ENCODE measurements at places on chromosomes 6 and 20.
A peak's percentile ranks its signal among the peaks of the same experiment; 100 is the strongest.

DNA sequence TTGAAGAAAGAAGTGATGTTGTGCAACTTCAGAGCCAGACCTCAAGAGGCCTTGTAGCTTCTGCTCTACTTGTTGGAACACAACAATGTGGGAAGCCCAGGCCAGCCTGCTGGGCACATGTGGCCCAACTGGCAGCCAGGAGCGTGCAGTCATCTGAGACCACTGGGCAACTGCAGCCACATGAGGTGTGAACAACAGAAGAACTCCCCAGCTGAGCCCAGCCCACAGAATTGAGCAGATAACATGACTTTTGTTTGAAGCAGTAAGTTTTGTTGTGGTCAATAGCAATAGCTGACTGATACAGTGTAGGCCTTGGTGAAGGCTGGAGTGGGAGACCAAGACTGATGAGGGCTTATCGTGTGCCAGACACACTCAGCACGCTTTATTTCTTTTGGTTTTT lies 8.6 kb upstream of the ADAM33 start:
- DNase-seq, result no peak

- DNase-seq, result no peak
Observed at GRCh38 chr20:48096212-48096875, 311.1 kb upstream of the SULF2 start.

- DNase-seq, result no peak
Observed at GRCh38 chr6:143607974-143608373, 69.8 kb upstream of the PHACTR2 start.

- no peak for DNase-seq
Observed at GRCh38 chr6:33719326-33719987, 8.0 kb upstream of the UQCC2 start.

GRCh38 chr6:113649880-113650609 lies 207.1 kb upstream of the MARCKS start:
- DNase-seq, result no peak

- DNase-seq, result no peak
Observed at GRCh38 chr20:7362601-7363000, 577.7 kb downstream of the HAO1 start.

GRCh38 chr6:35148167-35148741 lies 7.1 kb upstream of the TCP11 start:
- no peak for DNase-seq

GRCh38 chr6:161038229-161039031 lies 46.9 kb downstream of the MAP3K4 start:
- DNase-seq, result no peak

DNA sequence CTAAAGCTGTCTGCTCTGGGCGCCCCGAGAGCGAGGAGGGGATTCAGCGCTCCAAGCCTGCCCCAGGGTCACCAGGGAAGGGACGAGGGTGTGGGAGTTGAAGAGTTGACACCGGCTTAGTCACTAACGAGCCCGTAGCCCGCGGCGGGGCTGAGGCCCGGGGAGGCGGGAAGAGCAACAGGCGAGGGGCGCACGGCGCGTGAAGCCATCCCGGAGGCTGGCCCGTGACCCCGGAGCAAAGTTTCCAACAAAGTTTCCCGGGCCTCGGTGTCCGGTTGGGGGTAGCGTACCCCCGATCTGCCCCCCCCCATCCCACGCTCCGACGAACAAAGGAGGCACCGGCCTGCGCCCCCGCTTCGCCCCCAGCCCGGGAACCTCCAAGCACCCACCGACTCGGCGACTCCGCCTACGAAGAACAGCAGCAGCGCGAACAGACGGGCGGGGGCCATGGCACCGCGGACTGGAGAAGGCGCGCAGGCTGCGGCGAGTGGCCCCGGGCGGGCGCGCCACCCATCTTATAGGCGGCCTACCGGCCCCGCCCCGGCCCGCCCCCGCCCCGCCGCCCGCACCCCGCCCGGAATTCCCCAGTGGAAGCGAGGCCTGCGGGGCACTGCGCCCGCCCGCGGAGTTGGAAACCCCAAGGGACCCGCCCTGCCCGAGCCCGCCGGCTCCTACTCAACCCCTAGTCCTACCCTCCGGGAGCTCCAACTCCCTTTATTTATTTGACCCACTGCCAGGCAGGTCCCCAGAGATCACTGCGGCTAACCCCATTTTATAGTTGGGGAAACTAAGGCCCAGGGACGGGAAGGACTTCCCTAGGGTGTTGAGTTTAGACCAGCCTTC lies at the start of gene SDC4:
SDC4 (minus strand) TSS at position 489 of the 843 bp plus-strand sequence; CDS start at position 449, 40 bp downstream.
- peak; percentile 87 for DNase-seq

- peak; percentile 53 for DNase-seq
Observed at GRCh38 chr6:161048641-161049040, 57.1 kb downstream of the MAP3K4 start.

DNA sequence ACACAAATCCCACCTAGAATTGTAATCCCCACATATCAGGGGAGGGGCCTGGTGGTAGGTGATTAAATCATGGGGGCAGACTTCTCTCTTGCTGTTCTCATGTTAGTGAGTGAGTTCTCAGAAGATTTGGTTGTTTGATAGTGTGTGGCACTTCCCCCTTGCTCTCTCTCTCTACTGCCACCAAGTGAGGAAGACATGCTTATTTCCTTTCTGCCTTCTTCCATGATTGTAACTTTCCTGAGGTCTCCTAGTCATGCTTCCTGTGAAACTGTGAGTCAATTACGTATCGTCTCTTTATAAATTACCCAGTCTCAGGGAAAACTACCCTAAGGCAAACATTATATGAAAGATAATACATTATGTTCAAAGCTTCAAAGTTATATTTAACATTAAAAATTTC lies 1297.5 kb upstream of the CITED2 start:
- DNase-seq, result no peak

DNA sequence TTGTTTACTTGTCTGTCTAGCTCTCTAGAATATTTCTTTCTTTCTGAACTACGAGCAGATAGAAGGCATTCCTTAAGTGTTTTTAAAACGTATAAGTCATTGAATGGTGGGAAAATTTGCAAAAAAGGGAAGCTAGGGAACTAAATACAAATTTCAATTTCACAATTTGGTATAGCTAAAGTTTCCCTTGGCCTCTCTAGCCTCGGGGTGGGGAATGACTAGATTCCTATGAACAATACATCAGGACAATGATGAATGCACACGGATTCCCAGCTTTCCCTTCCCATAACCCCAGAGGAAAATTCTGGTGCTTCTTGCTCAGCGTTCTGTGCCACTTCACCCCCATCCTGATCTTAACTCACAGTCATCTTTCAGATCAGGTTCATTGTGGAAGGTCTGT lies 113.3 kb upstream of the ASF1A start:
- no peak for DNase-seq

DNA sequence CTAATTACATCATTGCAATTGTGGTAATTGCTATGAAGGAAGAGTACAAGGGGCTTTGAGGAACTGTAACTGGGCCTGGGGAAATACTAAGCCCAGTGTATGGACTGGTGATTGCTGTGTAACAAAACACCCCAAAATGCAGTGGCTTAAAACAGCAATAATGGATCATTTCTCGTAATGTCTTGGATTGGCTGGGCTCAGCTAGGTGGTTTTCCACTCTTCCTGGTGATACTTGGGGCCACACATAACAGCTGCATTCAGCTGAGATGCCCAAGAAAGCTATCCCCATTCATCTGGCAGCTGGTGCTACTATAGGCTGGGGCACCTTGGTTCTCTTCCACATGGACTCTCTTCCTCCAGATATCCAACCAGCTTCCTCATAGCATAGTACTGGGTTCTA lies 150.3 kb downstream of the EYA2 start:
- no peak for DNase-seq

DNA sequence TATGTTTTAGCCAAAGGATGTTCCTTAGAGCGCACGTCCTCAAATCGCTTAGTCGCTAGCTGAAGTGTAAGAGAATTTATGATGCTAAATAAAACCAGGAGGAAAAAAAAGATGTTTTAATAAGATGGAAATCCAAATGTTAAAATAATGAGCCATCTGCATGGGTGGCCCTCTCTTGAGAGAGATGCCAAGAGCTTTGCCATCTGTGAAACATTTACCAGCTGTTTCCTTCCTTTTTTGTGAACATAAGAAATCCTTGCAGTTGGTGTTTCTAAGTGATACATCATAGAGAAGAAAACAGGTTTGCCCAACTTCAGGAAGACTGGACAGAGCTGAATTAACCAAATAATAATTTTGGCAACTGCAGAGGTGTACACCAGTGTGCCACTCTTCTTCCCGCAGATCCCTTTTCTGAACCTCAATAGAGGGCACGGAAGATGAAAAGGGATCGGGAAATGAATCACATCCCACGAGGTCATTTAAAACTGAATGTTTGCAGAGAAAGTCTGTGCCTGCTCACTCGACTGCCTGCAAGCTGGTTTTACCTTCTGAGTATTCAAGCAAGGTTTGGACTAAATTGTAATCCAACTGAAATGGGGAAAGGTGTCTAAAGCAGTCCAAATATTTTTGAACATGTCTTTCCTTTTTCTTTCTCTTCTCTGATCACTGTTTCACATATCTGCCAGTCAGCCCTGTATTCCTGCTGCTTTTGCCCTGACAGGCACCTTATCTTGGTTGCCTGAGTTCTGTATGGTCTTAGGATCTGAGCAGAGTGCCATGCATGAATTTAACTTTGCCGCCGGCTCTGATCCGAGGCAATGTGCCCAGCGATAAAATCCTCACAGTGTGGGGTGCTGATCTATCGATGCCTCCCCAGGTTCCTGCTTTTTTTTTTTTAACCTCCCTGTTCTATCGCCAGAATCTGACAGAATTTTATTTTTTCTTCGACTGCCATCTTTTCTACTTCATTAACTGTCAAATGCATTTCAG lies 35.5 kb upstream of the TSHZ2 start:
- DNase-seq, result no peak

- DNase-seq, result peak; percentile 72
Observed at GRCh38 chr6:12012038-12012557, at the start of gene HIVEP1. Gene HIVEP1 (plus strand): TSS chr6:12012312. CDS start chr6:12015629, 3,317 bp downstream.

DNA sequence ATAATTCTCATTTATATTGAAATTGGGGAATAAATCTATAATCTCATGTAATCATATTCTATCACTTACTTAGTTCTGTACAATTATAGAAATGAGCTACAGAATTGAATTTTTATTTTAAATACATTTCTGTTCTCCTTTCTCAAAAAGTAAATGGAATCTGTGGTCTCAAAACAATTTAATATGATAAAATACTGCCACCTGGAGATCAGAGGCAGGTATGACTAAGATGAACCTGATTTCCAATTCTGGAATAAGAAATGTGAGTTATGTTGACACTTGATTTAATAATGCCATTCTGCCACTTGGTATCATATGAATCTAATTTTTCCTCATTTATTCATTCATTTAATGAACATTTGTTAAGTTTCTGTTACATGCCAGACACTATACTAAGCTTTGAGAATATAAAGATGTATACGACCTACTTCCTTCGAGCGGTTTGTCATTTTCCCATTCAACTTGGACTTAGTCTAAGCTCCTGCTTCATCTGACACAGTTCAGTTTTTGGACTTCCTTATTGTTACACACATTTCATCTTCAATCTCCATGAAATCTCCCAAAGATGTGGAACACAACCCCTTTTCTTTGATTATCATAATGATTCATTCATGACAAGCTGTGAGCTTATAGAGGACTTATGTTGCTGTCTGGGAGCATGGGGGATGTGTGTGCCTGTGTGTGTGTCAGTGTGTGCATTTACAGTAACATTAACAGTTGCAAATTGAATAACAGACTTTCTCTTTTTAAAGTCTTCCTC lies 7.5 kb upstream of the CCDC28A start:
- DNase-seq, result peak; percentile 49

GRCh38 chr6:158816803-158817727 lies 2.1 kb downstream of the EZR start:
- DNase-seq, result peak; percentile 63

DNA sequence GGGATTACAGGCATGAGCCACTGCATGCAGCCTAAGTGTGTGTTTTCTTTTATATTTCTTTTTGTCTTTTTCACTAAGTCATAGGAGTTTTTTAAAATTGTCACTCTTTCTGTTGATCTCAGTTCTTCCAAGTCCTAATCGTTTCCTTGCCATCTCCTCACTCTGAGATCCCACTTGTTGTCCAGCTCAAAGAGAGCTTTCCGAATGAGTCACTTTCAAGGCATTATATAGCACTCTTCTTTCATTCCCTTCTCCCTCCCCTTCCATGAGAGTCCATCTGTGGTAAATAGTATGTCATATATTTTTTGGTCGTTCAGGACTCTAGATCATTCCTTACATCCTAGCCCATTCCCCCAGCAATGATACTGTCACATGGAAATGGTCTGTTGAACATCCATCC lies 4.3 kb downstream of the VAPB start:
- DNase-seq, result no peak

Measured in hepatocyte (in vitro differentiated cells).